ENCODE measurements at places on chromosomes 3 and 15. TPM values are rescaled to one million over a fixed set of nuclear protein-coding genes. Genes with fewer than 3 reads are reported as not detected.
A peak's percentile ranks its signal among the peaks of the same experiment; 100 is the strongest.

GRCh38 chr3:109809513-109809912, 472.2 kb upstream of the DPPA4 start:
- no peak for DNase-seq

Gene CDHR4
- not detected for total RNA-seq

Gene RETNLB
- not detected for total RNA-seq

Gene FBXW12
- not detected for total RNA-seq

Gene B3GALNT1
- total RNA-seq = 10.6 TPM

Gene STRIT1
- total RNA-seq = not detected

- DNase-seq = no peak
Measured at GRCh38 chr3:51242939-51243338, 142.2 kb upstream of the MANF start.

Gene CLDND1
- 112 TPM for total RNA-seq

DNA sequence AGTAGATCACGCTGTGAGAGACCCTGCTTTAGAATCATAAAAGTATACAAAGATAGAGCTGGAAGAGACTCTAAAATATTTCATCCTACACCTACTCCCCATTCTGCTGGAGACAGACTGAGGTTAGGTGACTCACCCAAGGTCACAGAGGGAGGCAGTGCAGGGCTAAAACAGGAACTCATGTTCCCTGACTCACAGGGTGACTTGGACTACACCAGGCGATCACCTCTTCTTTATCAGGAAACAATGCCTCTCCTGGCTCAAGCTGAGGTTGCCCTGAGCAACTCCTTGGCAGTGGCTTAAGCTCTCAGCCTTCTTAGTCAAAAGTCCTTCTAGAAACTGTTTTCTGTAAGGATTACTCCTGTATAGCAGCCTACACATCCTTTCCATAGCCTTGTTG, 26.4 kb upstream of the TNFAIP8L3 start:
- peak; percentile 95 for DNase-seq

DNA sequence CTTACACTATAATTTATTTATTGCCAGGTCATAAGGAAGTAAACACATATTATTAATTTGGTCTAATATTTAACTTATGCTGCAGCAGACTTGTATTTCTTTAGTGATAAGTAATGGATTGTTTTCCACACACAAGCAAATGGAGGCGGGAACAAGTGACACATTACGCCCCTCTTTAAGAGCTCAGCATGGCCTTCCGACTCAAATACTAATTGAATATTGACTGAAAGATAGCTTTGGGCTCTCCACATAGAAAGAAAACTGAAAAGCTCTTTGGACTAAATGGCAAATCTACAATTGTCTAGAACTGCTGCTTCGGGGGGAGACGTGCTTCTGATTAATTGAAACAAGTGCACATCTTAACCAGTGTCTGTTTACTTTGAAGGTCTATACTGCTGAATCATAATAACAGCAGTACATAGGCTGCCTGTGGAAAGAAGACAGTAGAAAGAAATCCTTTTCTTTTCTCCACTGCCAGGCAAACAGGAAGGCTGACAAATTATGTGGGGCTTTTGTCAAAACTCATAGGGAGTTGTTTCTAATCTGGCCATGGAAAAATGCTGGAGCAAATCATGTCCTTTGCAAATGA, 15.9 kb downstream of the CADPS start:
- no peak for DNase-seq

GRCh38 chr15:45734260-45734711, 99.5 kb downstream of the SQOR start:
- no peak for DNase-seq

GRCh38 chr3:174285242-174285864, 573.8 kb upstream of the NAALADL2 start:
- no peak for DNase-seq

DNA sequence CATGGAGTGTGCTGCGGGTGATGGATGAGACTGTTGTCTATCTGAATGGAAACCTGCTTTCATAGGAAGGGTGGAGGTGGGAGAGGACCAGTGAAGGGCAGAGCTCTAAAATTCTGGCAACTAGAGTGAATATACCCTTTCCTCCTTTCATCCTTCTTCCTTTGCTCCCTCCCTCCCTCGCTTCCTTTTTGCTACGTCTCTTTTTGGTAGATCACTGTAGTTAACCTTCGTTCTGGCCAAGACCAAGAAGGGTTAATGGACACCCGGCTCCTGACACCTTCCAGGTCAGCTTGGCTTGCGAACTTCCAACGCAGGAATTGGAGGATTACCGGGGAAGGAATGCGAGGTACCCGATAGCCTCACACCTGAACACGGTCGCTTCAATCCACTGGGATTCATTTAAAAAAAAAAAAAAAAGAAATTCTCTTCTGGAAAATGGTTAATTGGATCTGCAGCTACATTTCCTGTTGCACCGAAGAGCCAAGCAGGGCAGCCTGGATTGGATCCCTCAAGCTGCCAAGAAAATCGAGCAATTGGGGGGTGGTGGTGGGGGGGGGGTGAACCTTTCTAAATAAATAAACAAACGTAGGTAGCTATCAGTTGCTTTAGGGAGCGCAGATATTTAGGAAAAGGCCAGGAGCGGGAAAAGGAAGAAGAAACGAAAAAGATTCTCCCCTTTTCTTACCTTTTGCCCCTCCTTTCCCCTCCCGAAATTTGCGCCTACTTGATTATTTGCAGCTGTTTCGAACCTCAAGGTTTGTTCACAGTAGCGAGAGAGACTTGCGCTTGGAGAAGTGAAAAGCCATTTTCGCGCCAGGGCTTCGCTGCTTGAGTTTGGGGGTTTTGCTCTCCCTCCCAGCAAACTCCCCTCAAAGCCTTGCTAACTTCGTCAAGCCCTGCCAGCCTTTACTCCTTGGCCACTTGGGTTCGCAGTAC, 9.5 kb upstream of the NR2F2 start:
- no peak for DNase-seq

DNA sequence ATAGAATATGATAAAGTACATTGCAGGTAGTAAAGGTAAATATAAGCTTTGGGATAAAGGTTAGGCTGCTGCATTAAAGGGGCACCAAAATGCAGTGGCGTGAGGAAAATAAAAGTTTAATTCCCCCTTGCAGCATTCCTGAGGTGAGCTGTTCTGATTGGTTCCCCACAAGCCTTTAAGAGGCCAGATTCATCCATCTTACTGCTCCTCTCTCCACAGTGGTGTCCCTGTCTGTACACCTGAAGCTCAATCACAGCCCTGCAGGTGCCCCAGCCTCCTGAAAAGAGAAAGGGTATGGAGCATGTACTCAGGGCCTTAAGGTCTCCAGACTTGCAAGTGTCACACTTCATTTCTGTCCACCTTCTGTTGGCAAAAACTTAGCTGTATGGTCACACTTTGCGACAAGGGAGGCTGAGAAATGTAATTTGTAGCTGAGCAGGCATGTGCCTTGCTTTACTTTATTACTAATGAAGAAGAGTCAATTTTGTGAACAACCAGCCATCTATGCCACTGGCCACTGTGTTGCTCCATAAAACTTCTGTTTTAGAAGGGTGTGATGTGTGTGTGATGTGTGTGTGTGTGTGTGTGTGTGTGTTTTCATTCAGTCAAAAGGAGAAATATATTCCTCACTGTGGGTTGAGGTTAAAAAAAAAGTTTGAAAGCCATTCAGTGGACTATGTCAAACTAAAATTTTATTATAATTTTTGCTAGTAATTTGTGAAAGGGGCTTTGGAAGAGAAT, 12.8 kb downstream of the LACTB start:
- no peak for DNase-seq

Gene ATP10A
- 1.1 TPM for total RNA-seq

DNA sequence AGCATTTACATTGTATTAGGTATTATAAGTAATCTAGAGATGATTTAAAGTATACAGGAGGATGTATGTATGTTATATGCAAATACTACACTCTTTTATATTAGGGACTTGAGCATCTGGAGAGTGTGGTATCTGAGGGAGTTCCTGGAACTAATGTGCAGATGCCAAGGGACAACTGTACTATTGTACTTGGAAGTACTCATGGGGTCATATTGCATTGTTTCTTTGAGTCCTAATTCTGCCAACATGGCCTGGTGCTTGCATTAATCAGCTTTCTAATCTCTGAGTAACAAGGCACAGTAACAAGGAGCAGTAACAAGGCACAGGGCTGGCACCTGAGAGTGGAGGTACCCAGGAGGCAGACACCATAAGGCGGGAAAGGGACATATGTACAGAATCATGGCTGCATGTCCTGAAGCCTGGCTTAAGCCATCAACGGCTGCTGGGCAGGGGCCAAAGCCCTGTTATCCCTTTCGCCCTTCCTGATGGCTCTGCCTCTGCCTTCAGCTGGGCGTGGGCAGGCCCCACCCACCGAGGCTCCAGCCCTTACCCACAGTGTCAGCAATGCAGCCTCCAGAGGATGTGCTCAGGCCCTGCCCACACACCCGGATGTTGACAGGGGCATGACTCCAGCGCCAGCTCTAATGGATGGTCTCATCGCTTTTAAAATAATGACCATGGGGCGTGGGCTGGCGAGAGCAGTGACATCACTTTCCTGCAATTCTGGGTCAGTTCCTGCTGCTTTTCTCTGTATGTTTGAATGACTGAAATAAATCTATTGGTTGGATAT, 22.9 kb downstream of the CEMIP start:
- no peak for DNase-seq

GRCh38 chr3:76765511-76765910, 274.4 kb upstream of the ROBO2 start:
- no peak for DNase-seq

DNA sequence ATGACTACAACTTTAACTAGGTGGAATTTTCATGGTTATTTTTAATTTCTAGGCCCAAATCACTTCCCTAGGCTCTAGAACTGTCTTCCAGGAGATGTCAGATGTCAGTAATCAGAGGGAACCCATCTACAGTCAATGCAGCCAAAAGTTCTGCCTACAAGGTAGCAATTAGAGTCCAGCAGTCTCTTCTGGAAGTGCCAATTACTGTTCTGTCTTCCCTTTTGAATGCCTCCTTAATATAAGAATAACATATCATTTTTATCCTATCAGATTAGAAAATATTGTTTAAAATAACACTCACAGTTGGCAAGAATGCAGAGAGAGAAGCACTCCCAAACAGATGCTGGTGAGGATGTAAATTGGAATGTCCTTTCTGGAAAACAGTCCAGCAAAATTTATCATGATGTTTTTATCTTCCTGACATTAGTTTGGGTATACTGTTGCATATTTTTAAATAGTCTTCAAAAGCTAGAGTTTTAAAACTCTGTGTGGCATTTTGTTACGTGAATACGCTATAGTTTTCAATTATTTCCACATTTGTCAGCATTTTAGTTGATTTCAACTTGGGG, 543.7 kb downstream of the FHIT start:
- DNase-seq = no peak

GRCh38 chr3:35921718-35922117, 282.4 kb downstream of the ARPP21 start:
- no peak for DNase-seq

Gene CLDN18
- not detected for total RNA-seq

DNA sequence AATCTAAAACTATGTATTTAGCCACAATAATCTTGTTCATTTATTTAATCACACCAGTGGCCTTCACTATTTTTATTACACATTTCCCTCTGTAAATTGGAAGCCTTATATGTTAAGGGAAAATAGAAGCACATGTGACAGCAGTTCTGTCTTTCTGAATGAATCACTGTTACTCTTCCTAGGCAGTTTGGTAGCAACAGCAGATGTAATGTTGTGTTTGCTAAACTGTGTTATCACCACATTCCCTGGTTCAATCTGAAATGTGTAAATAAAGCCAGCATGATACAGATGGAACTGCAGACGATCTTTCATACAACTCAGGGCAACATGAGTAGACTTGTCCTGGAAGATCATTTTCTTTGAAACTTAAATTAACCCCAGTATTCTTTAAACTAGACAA, 220.1 kb downstream of the MCTP2 start:
- DNase-seq = no peak

DNA sequence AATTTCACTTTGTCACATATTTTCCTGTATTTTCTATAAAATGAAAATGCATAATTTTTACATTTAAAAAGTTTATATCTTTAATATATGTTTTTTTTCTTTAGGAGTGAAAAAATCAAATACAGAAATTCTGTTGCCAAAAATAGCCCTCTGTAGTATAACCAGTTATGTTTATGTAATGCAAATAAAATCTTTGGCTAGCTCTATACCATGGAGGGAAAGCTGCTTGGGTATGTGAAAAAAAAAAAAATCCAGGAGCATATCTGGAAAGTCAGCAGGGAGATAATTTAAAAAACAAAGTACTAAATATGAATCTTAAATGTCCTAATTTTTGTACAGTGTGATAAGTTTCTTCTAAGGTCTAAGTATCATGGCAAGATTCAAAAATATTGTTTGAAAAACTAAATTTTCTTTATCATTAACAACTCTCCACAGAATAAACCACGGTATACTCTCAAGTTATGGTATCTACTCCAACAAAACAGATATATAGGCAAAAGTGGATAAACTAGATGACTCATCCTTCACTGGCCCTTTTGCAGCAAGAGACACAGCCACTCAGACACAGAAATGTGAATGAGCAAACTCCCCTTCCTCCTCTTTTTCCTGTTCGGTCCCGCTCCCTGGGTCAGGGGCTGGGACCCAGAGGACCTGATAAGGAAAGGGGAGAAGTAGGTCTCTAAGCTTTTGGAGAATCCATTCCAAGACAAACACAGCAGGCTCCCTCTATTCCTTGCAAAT, 66.6 kb downstream of the PDZRN3 start:
- DNase-seq = no peak

DNA sequence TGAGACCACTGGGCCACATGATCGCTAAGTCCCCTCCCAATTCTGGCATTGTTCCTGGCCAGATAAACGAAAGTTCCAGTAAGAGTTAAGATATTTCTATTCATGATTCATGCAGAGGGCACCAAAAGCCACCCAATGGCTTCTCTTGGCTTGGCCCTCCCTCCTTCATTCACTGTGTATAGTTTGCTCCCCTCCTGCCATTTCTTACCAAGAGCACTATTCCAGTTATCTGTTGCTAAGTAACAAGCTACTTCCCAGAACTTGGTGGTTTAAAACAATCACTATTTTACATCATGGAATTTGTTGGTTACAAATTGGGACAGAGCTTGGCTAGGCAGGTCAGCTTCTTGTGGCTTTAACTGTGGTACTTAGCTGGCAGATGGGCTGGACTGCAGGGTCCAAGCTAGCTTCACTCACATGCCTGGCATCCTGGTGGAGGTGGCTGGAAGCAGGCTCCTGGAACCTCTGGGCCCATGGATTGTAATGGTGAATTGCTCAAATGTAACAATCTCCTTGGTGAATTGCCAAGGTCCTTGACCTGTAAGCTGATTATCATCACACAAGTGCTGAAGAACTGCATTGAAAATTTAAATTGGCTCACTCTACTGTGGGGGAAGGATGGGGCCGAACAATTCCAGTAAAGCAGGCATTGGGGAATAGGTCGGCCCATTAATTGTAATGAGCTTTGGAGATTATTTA, 16.6 kb downstream of the EAF1 start:
- DNase-seq = no peak

GRCh38 chr3:120424506-120424905, 26.3 kb downstream of the FSTL1 start:
- no peak for DNase-seq

Gene MKRN3
- total RNA-seq = 0.58 TPM

Gene CYP11A1
- total RNA-seq = not detected

Data from glomerular endothelial cell (primary cell).